ENCODE measurements at places on chromosomes 3 and 15.

DNA sequence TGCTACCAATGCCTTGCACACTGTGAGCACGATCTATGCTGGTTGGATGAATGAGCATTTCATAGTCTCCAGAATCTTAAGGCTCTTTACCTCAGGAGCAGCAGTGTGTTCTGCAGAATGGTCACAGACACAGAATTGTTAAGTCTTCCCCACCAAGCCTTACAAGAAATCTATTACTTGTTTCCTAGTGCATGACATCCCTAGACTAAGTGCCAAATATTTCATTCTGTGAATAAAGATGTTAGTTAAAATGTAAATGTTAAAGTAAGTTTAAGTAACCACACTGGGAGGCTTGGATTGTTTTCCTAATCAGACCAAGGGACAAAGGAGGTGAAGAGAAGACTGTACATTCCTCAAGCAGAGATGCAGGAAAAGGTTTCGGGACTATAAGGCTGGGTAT, 4.1 kb upstream of the TNFSF10 start:
- no peak overlapping the region for H3K4me3 ChIP-seq
- H3K27ac ChIP-seq: no peak overlapping the region
- DNase-seq: no peak
- H3K36me3 ChIP-seq: no peaks in the 10 kb centered on the region

DNA sequence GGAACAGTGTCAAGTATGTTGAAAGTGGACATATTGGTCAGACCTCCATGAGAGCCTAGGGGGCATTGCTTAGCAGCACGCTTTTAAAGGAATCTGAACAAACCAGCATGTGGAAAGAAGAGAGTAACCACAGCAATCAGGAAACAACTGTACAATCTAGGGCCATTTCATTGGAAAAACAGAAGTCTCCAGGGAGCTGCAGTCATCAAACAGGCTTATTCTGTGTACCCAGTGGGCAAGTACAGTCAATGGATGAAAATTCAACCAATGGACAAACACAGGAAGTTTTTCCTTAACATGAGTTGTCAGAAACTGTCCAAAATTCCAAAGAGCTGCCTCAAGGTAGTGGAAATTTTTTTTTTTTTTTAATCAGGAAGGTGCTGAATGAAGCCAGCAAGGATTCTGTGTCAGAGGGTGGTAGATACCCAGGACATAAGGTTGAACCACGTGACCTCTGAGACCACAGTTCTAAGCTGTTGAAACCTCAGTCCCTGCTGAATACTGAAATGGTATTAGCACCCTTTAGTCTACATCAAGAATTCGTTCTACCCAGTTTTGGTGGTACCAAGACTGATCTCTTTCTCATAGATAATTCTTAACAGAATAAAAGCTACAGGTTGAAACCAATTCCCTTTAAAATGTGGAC, 4.4 kb upstream of the DLG1 start:
- H3K36me3 ChIP-seq: no peaks in the 10 kb centered on the region
- H3K4me1 ChIP-seq: peaks cover 13% of the 10 kb centered on the region
- no peaks in the 10 kb centered on the region for H3K27me3 ChIP-seq
- no peak overlapping the region for H3K27ac ChIP-seq
- no peak overlapping the region for H3K4me3 ChIP-seq

DNA sequence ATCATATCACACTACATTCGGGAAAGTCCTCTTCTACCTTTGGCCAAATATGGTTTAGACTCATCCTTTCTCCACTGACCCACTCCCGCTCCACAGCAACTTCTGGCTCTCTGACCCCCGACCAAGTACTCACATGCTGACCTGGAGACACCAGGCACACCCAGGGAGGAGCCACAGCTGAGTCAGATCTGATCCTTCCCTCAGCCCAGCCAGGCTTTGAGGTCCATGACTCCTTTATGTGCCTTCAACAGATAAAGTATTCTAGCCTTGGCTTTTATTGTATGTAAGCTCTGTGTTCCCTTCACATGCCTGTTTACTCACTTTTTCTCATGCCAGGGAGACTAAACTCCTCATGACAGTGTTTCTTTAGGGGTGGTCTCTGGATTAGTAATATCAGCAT, 166.9 kb upstream of the UMPS start:
- no peak overlapping the region for H3K4me3 ChIP-seq
- no peaks in the 10 kb centered on the region for H3K36me3 ChIP-seq
- DNase-seq: no peak
- H3K27ac ChIP-seq: no peak overlapping the region
- no peaks in the 10 kb centered on the region for H3K4me1 ChIP-seq
- peaks cover 6% of the 10 kb centered on the region for H3K27me3 ChIP-seq

DNA sequence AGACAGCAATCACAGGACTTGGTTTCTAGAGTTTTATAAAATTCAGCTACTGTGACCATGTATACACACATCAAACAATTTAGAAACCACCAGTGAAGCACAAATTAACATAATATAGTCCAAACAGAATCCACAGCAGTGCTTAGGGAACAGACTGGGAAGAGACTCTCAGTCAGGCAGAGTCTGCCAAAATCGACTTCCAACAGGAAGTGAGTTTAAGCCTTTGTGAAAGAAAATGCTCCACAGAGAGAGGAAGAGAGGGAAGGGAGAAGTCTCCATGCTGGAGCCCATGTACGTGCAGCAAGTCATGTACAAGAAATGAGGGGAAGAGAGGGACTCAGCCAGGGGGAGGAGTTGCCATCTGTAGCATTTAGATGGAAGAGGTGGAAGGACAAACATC, 172.6 kb downstream of the IL5RA start:
- no peaks in the 10 kb centered on the region for H3K27me3 ChIP-seq
- H3K4me3 ChIP-seq: no peak overlapping the region
- no peak overlapping the region for H3K27ac ChIP-seq
- no peaks in the 10 kb centered on the region for H3K36me3 ChIP-seq
- no peaks in the 10 kb centered on the region for H3K4me1 ChIP-seq

DNA sequence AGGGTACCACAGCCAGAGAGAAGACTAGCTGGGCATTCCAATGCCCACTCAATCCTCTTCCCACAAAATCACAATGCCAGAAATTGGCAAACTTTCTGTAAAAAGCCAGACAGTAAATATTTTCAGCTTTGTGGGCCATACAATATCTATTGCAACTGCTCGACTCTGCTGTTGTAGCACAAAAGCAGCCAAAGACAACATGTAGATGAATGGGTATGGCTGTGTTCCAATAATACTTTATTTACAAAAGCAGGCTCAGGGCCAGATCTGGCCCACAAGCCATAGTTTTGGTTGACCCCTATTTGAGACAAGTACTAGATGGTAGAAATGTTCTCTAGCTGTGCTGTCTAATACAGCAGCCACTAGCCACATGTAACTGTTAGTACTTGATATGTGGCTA, 330.9 kb downstream of the ERC2 start:
- H3K4me3 ChIP-seq: no peak overlapping the region
- H3K36me3 ChIP-seq: no peaks in the 10 kb centered on the region
- H3K27me3 ChIP-seq: no peaks in the 10 kb centered on the region
- no peaks in the 10 kb centered on the region for H3K4me1 ChIP-seq

DNA sequence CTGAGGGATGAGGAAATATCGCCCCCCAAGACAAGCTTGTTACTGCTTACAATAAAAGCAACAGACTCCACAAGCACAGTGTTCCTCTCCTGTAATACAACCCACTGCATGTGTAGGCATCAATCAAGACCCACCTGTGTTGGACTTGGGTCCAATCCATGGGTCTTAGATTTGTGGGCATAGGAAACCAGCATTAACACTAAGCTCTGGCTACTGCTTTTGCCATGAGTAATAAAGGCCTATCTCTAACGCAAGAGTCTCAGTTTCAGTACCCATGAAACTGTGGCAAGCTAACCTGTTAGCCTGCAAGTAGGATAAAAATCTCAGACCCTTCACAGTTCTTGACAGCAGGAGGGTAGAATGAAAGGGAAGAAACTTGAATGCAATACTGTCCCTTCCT, 5.2 kb upstream of the EIF1B start:
- no peak overlapping the region for H3K27ac ChIP-seq
- no peaks in the 10 kb centered on the region for H3K27me3 ChIP-seq
- no peak for DNase-seq
- H3K4me1 ChIP-seq: peaks cover 7% of the 10 kb centered on the region
- no peaks in the 10 kb centered on the region for H3K36me3 ChIP-seq

DNA sequence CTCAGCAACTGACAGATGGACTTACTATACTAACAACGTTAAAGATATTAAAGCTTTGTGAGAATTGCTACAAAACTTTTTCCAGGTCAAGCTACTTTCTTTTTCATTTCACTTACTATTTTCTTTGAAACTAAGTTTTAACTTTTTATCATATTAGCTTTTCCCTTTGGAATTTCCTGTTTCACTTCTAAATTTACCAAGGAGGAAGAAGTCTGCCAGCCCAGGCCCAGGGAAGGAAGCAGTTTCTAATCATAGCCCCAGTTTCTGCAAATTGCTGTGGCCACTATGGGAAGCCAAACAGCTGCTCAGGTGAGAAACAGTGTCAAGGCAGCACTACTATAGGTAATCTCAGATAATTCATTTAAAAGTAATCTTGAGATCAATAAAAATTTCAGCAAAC, 18.4 kb downstream of the CYFIP1 start:
- no peak overlapping the region for H3K4me3 ChIP-seq
- H3K27ac ChIP-seq: no peak overlapping the region
- no peaks in the 10 kb centered on the region for H3K36me3 ChIP-seq
- no peaks in the 10 kb centered on the region for H3K4me1 ChIP-seq
- no peaks in the 10 kb centered on the region for H3K27me3 ChIP-seq
- no peak for DNase-seq

GRCh38 chr15:55224892-55225291, 28.2 kb upstream of the RSL24D1 start:
- peaks cover 23% of the 10 kb centered on the region for H3K36me3 ChIP-seq
- peaks cover 35% of the 10 kb centered on the region for H3K4me1 ChIP-seq
- H3K27ac ChIP-seq: peak overlapping the region; percentile 6
- H3K4me3 ChIP-seq: no peak overlapping the region
- H3K27me3 ChIP-seq: no peaks in the 10 kb centered on the region

DNA sequence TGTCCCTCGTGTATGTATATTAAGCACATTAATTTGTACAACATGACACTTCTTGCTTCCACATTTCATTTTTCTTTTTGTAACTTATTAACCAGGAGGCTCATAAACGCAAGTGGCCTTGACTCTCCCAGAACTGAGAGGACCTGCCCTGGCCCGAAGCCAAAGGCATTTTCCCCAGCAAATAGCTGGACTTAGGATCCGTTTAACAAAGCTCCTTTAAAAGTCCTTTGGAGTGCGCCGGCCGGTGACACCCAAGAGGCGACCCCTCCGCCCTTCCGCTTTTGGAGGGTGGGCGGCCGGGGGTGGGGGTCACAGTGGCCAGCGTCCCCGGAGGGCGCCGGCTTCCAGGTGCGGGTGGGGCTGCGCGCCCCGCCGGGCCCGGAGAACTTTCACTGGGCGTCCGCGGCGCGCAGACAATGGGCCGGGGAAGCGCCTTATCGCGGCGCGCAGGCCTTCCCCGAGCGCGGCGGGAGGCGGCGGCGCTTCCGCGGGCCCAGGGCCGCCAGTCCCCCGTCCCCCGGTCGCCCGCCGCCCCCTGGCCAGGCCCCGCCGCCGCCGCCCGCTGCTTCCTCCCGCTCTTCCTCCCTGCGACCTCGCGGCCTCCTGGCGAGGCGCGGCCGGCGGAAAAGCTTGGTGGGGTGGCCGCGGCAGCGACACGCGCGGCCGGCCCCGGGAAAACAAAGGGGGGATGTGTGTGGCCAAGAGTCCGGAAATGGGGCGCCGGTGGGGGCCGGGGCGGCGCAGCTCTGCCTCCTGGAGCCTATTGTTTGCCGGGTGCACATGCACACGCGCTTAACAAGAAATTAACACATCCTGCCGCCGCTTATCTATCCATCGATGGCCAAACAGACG, 613.4 kb downstream of the MCTP2 start:
- H3K4me1 ChIP-seq: peaks cover 5% of the 10 kb centered on the region
- no peak overlapping the region for H3K27ac ChIP-seq
- H3K4me3 ChIP-seq: no peak overlapping the region
- H3K36me3 ChIP-seq: no peaks in the 10 kb centered on the region
- DNase-seq: no peak

GRCh38 chr15:80199366-80199765, 46.6 kb downstream of the FAH start:
- no peak overlapping the region for H3K27ac ChIP-seq
- no peak overlapping the region for H3K4me3 ChIP-seq
- no peak for DNase-seq
- H3K27me3 ChIP-seq: no peaks in the 10 kb centered on the region

DNA sequence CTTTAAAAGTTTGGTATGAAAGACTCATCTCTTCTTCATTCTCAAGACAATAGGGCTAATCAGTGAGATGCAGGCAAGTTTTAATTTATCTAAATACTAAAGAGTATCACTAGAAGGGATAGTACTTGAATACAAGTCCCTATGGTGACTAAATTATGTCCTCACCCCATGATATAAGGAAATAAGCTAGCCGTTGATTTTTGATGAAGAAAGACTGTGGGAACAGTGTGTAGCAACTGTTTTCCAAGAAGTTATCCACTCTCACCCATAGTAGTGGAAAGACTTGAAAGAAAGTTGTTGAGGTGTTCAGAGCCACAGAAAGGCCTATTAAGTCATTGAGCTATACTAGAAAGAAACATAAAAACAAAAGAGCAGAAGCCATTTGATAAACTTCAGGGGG, 36.7 kb downstream of the PIK3CA start:
- DNase-seq: no peak
- no peaks in the 10 kb centered on the region for H3K36me3 ChIP-seq
- H3K27me3 ChIP-seq: no peaks in the 10 kb centered on the region
- no peak overlapping the region for H3K4me3 ChIP-seq

DNA sequence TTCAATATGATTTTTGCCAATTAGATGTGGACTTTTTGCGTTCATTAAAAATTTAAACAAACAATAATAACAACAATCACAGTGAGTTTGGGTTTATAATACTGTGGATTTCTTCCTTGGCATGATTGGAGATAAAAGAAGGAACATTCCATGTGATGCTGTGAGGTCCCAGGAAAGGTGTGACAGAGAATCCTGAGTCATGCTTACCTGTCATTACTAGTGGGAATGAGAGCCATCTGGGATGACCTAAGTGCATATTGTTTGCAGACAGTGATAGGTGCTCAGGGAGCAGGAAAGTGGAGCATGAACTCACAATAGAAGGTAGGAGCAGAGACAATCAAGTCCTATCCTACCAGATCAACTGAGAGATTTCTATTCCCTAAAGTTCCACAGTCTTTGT, 766.5 kb upstream of the CFAP20DC start:
- DNase-seq: no peak
- no peak overlapping the region for H3K27ac ChIP-seq
- no peaks in the 10 kb centered on the region for H3K36me3 ChIP-seq

- H3K4me3 ChIP-seq: no peak overlapping the region
- no peaks in the 10 kb centered on the region for H3K4me1 ChIP-seq
- H3K27me3 ChIP-seq: no peaks in the 10 kb centered on the region
- DNase-seq: no peak
- peaks cover 66% of the 10 kb centered on the region for H3K36me3 ChIP-seq
Observed at GRCh38 chr3:4674216-4674615, 181.1 kb downstream of the ITPR1 start.

DNA sequence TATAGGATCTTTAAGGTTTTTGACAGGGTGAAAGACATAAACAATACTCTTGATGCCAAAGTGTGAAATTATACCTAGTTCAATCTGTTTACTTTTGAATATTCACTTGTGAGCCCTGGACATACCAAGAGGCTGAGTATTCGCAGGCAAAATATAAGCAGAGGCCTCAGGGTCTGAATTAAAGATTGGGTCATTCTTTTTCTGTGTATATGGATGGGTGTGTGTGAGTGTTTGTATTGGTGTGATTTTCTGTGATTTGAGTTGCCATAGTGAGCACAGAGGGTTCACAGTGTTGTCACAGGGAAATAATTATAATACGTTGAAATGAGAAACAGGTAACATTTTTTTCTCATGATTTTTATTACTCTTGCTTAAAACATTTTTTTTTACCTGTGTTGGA, 770.7 kb upstream of the ALCAM start:
- H3K27ac ChIP-seq: no peak overlapping the region
- no peaks in the 10 kb centered on the region for H3K4me1 ChIP-seq
- H3K4me3 ChIP-seq: no peak overlapping the region
- no peaks in the 10 kb centered on the region for H3K36me3 ChIP-seq
- no peak for DNase-seq
